ENCODE measurements at places on chromosomes 3 and 15. TPM values are rescaled to one million over a fixed set of nuclear protein-coding genes. Genes with fewer than 3 reads are reported as not detected.

DNA sequence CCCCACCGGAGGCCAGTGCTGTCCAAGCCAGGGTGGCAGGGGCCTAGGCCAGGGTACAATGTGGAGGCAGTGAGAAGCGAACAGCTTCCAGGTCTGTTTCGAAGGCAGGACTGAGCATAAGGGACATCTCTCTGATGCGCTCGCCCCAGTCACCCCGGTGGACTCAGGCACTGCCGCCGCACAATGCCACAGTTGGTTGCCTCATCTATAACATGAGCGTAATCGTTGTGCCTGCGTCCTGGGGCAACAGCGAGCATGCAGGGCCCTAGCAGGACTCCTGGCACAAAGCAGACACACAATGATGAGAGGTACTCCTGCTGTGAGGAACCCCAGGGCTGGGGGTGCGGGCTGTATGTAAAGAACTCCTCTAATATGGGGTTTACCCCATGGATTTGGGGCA is 14.1 kb downstream of the HRH1 start:
- no peaks in the 10 kb centered on the region for H3K4me1 ChIP-seq
- no peaks in the 10 kb centered on the region for H3K27me3 ChIP-seq
- no peak for DNase-seq
- H3K36me3 ChIP-seq: no peaks in the 10 kb centered on the region

GRCh38 chr15:65832549-65833364 is 36.5 kb upstream of the RAB11A start:
- DNase-seq: peak; percentile 93
- peaks cover 20% of the 10 kb centered on the region for H3K4me1 ChIP-seq
- H3K36me3 ChIP-seq: no peaks in the 10 kb centered on the region
- H3K27me3 ChIP-seq: no peaks in the 10 kb centered on the region

GRCh38 chr15:41251411-41251810 is 20.3 kb downstream of the CHP1 start:
- DNase-seq: no peak
- H3K27me3 ChIP-seq: no peaks in the 10 kb centered on the region
- peaks cover 3% of the 10 kb centered on the region for H3K36me3 ChIP-seq
- H3K4me1 ChIP-seq: peaks cover 28% of the 10 kb centered on the region

DNA sequence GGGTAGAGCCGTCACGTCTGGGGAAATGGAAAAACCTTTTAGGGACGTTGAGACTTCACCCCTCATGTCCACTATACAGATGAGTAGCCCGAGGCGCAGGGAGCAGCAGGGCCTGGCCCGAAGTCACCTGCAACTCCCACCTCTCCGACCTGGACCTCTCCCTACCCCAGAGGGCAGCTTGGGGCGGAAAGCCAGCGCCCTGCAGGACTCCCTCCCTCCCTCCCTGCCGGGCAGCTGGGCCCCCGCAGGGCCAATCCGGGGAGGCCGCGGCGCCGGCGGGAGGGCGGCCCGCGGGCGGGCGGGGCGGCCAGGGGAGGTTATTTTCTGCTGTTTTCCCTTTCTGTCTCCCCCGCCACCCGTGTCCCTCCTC is 2.0 kb downstream of the WNT7A start:
- peaks cover 32% of the 10 kb centered on the region for H3K27me3 ChIP-seq
- H3K4me3 ChIP-seq: no peak overlapping the region
- no peak overlapping the region for H3K27ac ChIP-seq
- H3K36me3 ChIP-seq: no peaks in the 10 kb centered on the region
- DNase-seq: no peak

DNA sequence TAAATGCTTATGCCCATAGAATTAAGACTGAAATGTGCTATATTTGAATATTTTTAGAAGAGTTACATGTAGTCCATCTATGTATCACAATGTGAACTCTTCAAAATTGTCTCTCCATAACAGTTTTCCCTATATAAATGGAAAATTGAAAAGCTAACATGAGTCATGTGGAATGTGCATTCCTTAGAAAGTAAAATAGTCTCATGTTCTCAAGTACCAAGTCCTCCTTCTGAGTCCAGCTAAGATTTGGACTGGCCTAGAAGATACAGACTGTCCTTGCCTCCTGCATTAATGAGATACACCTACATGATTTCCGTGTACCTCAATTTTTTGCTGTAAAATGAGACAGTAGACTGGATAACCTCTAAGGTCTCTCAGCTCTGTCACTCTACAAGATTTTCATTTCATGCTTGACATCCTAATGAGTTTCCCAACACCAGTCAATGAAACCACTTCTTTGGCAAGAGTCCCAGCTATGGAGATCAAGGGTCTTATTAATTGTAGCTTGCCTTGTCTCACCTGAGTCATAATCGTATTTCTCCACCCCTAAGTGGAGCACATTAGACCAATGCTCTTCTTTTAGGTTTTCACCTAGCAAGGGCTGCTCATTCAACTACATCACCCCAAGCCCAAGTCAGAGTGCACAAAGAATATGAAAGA is 350.6 kb upstream of the IL12A start:
- H3K4me1 ChIP-seq: no peaks in the 10 kb centered on the region
- no peak overlapping the region for H3K4me3 ChIP-seq
- no peaks in the 10 kb centered on the region for H3K27me3 ChIP-seq
- H3K36me3 ChIP-seq: no peaks in the 10 kb centered on the region

GRCh38 chr3:16311960-16312451 is 47.0 kb downstream of the OXNAD1 start:
- H3K4me3 ChIP-seq: no peak overlapping the region
- peak overlapping the region; percentile 2 for H3K27ac ChIP-seq
- DNase-seq: peak; percentile 54

Gene CYFIP1
- 50.6 TPM for total RNA-seq

Gene THRB
- total RNA-seq: 16.2 TPM

DNA sequence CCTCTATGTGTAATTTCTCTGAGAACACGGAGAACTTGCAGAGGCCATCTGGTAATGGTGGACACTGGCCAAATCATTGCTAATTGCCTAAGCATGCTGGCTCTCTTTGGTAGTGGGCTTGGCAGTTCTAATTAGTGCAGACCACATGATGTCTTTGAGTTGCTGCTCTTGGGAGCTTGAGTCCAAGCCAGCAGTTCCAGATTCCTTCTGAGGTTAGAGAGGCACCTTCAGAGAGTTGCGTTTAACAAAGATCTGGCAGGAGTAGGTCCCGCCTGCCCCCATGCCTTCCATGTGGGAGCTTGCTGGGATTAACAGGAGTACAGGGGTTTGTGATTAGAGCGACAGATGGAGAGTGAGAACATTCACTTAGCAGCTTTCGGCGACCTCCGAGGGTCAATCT is 449.0 kb upstream of the LMCD1 start:
- H3K36me3 ChIP-seq: no peaks in the 10 kb centered on the region
- no peaks in the 10 kb centered on the region for H3K4me1 ChIP-seq
- no peak overlapping the region for H3K27ac ChIP-seq

DNA sequence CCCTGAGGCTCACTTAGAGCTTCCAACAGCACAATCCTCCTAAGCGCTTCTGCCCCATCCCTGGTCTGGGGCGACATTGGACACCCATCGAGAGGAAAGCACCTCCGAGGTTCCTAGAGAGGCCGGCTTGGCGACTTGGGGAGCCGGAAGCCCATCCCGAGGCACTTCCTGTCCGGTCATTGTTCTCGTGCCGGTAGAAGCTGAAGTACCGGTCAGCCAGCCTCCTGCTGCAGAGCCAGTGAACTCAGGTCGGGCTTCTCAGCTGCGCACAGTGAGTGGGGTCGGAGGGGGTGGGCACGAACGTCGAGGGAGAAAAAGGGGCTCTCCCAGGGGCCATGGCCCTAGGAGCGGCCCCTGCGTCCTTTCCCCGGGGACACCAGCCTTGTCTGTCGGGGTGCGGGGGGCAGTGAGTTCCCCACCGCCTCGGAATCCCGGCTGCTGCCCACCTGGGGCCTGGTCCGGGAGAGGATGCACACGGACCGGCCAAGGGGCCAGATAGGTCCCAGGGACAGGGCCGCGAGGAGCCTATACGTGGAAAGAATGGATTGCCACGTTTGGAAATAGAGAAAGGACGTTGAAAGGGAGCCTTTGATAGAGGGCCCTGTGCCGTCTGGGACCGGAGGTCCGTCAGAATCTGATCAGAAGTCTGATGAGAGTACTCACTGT is at the start of gene ZNF35:
Gene ZNF35, plus strand, starts transcription at position 169 of the 666 bp plus-strand sequence. CDS start 2,336 bp downstream, outside the sequence.
- no peaks in the 10 kb centered on the region for H3K27me3 ChIP-seq
- peak; percentile 79 for DNase-seq
- no peaks in the 10 kb centered on the region for H3K4me1 ChIP-seq
- H3K4me3 ChIP-seq: peak within 1 kb of the TSS; percentile 73
- H3K27ac ChIP-seq: no peak within 1 kb of the TSS
